ENCODE measurements at places on chromosomes 2 and 18. TPM values are rescaled to one million over a fixed set of nuclear protein-coding genes. Genes with fewer than 3 reads are reported as not detected.

TP53I3 gene
- total RNA-seq, result 0.91 TPM

DSC2 gene
- not detected for total RNA-seq

MLPH gene
- not detected for total RNA-seq

ASPRV1 gene
- total RNA-seq, result 1.1 TPM

GBX2 gene
- total RNA-seq, result not detected

SPATS2L gene
- 44.2 TPM for total RNA-seq

ABCG8 gene
- not detected for total RNA-seq

CAPG gene
- total RNA-seq, result 181 TPM

ANKRD53 gene
- not detected for total RNA-seq

CABLES1 gene
- total RNA-seq, result 2.0 TPM

AQP12B gene
- total RNA-seq, result not detected

RAB27B gene
- 2.7 TPM for total RNA-seq

FBXO36 gene
- 0.17 TPM for total RNA-seq
